ENCODE measurements at places on chromosomes 13 and 19.

DNA sequence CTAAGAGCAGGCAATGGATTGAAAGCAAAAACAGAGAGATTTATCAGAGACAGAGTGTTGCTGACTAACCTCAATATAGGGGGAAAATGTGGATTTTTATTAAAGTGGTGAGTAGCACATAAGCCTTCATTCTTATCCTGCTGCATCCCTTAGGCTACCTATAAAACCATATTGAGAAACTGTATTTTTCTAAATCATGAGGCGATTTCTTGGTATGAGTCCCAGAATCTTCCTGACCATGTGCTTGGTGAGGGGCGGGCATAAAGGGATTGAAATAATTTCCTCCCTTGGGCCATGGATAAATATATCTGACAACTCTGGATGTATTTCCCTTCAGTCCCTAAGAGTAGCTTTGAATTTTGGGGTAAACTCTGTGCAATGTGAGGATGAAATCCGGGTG lies 72.8 kb downstream of the EFNB2 start:
- DNase-seq = no peak

DNA sequence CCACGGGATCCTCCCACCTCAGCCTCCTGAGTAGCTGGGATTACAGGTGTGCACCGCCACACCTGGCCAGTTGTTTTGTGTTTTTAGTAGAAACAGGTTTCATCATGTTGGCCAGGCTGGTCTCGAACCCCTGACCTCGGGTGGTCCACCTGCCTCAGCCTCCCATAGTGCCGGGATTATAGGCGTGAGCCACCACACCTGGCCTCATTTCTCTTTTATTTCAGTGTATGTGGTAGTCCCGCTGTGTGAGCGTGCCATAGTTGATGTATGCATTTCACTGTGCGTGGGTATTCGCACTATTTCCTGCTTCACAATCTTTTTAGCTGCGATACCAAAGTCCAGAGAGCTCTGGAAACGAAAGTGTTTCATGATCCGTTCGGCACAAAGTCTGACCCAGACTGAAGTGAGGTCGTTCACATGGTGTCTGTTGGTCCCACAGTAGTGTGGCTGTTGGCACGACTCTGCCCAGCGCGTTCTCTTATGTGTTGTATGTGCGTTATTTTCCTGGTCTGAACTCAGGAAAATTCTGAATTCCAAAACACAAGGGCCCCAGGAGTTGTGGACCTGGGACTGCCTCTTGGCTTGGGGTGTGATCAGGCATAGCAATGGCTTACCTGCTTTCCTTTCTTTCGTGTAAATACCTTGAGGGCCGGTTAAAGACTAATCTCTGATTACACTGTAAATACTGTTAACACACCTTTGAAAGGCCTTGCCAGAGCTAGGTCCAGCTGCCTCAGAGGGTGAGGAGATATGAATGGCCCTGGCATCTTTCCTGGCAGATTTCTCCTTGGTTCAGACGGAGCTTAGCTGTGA lies 8.6 kb downstream of the EPN1 start:
- DNase-seq = no peak

DNA sequence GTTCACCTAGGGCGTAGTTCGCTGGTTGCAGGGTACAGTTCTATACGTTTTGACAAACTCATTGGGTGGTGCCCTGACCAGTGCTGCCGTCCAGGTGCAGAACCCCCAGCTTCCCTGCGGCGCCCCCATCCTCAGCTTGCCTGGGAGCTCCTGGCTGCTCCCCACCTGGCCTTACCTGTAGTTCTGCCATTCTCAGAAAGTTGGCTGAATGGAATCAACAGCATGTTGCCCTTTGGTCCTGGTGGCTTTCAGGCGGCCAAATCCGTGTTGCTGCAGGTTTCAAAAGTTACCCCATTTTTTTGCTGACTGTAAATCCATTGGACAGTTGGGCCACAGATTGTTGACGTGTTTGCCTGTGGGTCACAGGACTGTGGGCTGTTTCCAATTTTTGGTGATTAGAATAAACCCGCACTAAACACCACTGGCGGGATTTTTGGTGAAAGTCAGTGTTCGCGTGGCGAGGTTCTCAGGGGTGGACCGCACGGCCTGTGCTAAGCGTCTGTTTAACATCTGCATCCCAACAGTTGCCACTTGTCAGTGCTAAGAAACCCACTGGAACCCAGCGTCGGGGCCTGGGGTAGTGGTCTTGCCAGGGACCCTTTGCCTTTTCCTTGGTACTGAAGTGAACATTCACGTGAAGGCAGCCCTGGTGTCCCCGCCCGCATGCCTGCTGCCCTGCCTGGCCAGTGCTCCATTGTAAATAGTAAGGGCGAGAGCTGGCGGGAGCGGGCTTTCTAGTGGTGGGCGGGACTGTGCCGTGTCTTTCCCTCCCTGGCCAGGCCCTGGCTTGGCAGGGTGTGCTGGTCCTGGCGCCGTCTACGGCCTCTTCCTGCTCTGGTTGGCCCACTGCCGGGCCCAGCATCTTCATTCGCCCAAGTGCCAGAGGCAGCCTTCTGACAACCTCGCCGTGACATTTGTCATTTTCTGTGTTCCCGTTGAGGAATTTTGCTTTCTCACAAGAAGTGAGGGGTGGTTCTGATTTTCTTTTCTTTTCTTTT lies 3.3 kb downstream of the DOT1L start:
- DNase-seq = no peak

DNA sequence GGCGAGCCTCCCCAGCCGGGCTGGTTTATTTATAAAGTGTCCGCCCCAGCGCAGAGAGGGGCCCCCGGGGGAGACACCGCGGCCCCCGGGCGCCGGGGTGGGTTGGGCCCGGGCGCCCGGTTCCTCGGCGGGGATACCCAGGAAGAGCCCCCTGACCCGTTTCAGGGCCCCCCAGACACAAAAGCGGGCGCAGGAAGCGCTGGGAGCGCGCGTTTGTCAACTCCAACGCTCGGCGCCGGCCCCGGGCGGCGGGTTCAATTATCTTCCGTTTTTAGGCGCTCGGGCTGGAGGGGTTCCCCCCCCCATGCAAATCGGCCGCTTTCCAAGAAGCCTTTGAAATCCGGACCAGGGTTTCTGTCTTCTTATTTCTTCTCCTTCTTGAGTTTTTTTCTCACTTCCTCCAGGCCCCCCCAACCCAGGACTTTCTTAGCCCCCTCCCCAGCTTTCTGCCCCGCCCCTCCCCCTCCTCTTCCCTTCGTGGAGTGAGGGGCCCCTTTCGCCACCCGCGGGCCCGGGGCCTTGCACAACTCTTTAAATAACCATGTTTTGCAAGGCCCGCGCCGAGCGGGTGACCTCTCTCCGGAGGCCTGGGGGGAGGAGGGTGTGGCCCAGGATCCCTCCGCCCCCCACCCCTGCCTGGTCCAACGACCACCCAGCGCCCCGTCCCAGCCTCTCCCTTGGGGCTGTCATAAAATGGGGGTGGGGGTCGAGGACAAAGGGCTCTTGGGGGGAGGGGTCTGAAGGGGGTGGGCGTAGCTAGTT lies 935 bp downstream of the ARID3A start:
- no peak for DNase-seq

GRCh38 chr13:25967144-25967543 lies 84.7 kb downstream of the SHISA2 start:
- DNase-seq = no peak

GRCh38 chr13:110431425-110432294 lies 124.6 kb downstream of the COL4A2 start:
- DNase-seq = no peak

- DNase-seq = no peak
Observed at GRCh38 chr13:24135674-24136300, 24.7 kb upstream of the SPATA13 start.

- DNase-seq = no peak
Observed at GRCh38 chr19:40603071-40603388, 1.9 kb downstream of the LTBP4 start.

DNA sequence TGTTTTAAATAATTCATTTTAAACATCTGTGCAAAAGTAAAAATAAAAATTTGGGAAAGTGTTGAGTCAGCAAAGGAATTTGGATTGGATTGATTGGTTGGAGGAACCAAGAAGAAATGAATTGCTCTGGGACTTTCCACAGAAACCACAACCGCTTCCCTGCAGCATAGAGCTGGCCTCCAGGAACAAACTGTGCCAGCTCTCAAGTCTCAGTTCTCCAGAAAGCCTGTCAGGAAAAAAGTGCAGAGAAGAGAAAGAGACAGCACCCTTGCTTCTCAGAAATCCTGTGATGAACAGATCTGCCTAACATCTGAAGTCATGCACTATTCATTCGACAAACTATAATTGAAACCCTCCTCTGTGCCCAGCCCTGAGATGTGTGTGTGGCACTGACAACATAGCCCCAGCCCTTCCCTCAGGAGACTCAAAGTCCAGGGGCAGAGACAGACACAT lies 14.8 kb downstream of the LYPD3 start:
- DNase-seq = no peak

- no peak for DNase-seq
Observed at GRCh38 chr19:30675086-30675485, 302.9 kb downstream of the ZNF536 start.
